ENCODE measurements at places on chromosomes 2 and 18.
A peak's percentile ranks its signal among the peaks of the same experiment; 100 is the strongest.

GRCh38 chr2:74373985-74374384, 6.1 kb downstream of the DCTN1 start:
- DNase-seq = no peak

GRCh38 chr2:29580223-29580622, 341.2 kb downstream of the ALK start:
- DNase-seq = no peak

GRCh38 chr18:35060122-35060815, 19.1 kb downstream of the MAPRE2 start:
- no peak for DNase-seq

DNA sequence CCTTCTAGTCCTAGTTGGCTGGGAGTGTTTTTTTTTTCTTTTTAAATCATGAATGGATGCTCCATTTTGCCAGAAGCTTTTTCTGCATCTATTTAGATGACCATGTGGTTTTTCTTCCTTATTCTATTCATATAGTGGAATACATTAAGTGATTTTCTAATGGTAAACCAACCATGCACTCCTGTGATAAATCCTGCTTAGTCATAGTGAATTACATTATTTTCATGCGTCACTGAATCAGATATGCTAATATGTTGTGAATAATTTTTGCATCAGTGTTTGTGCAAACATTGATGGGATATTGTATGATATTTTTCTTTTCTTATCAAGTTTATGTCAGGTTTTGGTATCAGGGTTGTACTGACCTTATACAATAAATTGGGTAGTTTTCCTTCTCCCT, 229.3 kb upstream of the REV1 start:
- DNase-seq = no peak

GRCh38 chr2:174326161-174327020, 8.4 kb upstream of the SP9 start:
- no peak for DNase-seq

- no peak for DNase-seq
These were observed 242.0 kb downstream of the HAUS1 start for GRCh38 chr18:46346213-46346612.

DNA sequence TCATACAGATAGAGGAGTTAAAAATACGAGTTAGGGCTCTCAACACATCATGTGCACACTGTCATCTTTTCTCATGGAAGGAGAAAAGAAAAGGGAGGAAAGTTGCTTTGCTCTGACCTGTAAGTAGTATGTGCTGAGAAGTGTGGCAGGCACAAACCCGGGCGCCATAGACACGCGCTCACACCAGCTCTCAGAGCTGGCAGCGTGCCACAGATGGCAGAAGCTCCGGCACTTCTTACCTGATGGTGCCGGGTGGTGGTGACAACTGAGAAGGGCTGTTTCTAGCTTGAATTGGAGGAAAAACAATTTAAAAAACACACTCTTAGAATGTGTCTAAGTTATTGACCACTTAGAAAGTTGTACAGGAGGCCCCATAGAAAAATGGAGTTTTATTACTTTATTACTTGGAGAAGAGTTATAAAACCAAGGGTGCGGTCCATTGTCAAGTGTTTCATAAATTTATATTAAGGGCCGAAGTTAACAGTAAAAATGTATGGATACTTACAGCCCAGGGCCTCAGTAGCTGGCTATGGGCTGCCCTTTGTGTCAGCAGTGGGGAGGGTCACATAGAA, 92.2 kb downstream of the DPP4 start:
- DNase-seq = no peak

- DNase-seq = no peak
These were observed 105.1 kb upstream of the NCKAP5 start for GRCh38 chr2:133673305-133673905.

DNA sequence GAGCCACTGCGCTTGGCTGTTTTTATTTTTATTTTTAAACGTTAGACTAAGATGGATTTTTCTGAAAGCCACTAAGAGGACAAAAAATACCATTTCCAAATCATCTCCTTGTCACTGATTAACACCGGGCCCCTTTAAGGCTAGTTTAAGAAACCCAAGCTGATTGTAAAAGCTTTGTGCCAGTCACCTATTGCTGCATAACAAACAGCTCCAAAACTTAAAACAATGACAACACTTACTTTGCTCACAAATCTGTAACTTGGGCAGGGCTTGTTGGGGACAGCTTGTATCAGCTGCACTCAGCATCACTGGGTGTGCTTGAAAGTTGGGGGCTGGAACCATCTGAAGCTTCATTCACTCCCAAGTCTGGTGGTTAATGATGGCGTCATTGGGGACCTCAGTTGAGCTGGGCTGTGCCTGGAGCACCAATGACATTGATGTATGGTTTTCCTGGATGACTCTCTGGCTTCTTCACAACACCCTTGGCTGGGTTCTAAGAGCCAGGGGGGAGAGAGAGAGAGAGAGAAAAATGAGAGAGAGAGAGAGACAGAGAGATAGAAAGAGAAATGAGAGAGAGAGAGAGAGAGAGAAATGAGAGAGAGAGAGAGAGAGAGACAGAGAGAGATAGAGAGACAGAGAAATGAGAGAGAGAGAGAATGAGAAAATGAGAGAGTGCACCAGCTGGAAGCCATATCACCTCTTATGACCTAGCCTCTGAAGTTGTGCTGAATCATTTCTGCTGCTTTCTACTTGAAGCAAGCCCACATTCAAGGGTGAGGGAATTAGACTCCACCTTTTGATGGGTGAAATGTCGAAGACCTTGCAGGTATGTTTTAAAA, 26.0 kb upstream of the ATG16L1 start:
- DNase-seq = no peak

GRCh38 chr2:8133913-8134472, 547.9 kb upstream of the ID2 start:
- no peak for DNase-seq

DNA sequence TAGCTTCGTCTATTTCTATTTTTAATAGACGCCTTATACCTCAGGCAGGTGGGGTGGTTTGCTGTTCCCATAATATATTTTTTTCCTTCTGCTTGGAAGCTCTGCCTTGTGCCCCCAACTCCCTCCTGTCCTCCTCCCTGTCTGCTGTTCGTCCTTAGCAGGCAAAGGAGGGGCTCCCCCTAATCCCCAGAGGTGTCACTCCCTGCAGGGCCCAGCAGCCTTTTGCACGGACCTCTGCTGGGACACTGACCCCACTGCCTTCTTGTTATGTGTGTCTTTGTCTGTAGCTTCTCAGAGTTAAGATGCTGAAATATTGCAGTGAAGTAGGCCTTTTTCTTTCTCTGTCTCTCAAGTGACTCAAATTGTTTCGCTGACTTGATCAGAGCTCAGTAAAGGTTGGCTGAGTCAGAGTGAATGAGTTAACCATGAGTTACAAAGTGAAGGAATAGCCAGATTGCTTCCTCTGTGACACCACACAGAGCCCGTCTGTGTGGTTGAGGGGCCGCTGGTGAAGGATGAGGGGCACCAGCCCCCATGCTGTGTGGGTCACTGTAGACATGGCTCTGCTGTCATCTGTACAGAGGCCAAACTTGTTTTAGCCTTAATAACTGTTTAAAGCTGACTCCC, 47.7 kb downstream of the PRKCE start:
- no peak for DNase-seq

- peak; percentile 14 for DNase-seq
These were observed 156.6 kb downstream of the DTNA start for GRCh38 chr18:34866739-34867138.

DNA sequence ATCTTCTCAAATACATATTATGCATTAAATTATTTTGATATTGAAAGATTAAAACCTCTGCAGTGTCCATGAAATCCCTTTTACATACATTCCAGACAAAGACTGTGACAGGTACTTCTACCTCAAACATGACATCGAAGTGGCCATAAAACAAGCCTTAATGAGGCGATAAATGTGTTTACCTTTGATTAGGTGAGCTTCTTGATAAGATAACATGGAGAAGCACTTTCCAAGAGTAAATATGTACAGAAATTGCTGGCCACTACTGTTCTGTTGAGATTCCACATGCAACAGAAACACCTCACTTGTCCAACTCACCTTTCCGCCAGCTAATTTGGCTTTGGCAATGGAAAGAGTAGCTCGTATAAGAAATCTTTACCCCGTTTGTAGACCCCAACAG, 55.2 kb downstream of the ZEB2 start:
- no peak for DNase-seq

DNA sequence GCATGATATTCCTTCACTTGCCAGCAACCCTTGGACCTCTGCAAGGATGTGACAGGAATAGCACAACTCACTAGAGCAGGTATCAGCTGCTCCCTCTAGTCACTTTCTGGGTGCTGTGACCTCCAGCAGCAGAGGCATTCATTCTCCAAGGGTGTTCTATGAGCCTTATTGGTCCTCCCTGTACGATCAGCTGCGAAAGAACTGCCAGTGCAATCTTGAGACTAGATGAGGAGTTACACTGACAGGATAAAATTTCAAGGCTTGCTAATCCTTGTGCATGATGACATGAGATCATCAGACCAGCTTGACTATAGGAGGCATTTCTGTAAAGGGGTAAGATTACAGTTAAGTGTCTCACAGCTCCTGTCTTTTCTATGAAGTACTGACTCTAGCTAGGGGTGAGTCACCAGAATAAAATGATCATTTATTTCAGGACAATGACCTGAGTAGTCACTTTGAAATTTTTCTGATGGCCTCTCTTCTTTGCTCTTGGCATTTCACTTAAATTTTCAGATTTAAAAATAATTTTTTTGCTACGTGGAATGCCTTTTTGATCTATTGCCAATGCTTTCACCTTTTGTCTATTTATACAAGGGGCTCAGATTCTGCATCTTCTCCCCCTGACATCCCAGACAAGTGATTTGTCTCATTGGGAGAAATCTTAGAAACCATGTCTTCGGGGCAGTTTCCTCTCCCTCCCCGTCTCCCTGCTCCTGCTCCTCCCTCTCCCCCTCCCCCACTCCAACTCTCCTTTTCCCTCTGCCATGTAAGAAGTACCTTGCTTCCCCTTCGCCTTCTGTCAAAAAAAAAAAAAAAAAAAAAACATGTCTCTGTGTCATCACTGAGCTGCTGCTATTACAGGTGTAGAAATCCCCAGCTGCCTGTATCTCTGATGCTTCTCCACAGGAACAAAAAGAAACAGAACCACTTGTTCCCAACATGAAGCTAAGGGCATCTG, 49.2 kb upstream of the FRZB start:
- no peak for DNase-seq

DNA sequence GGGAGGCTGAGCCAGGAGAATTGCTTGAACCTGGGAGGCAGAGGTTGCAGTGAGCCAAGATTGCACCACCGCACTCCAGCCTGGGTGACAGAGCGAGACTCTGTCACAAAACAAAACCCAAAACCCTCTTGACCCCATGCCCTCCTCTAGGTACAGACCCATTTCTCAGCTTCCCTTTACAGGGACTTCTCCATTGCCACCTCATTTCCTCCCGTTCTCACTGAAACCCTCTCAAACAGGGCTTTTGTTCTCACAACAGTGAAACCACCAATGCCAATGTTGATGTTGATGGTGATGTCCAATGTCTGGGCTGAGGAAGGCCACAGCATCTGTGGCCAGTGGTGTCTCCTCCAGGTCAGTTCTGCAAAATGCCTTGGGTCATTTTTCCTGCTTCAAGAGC, 69.0 kb upstream of the ZCCHC2 start:
- DNase-seq = no peak

DNA sequence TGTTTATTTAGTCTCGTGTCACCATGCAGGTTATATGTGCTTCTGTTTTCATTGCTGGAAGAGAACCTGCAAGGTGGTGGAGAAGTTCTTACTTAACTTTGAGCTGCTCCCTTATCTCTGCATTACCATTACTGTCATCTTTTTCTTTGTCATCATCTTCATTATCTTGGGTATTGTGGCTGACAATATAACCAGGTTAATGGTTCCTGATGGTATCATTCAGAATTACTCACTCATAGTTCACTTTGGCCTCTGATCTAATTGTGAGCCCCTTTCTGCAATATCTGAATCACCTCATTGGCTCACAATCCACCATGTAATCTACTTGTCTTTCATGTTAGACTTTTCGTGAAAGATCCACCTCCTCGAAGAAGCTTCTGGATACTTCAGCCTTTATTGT, 5.0 kb downstream of the CD28 start:
- no peak for DNase-seq

GRCh38 chr2:196851088-196851487, 41.9 kb upstream of the C2orf66 start:
- no peak for DNase-seq

DNA sequence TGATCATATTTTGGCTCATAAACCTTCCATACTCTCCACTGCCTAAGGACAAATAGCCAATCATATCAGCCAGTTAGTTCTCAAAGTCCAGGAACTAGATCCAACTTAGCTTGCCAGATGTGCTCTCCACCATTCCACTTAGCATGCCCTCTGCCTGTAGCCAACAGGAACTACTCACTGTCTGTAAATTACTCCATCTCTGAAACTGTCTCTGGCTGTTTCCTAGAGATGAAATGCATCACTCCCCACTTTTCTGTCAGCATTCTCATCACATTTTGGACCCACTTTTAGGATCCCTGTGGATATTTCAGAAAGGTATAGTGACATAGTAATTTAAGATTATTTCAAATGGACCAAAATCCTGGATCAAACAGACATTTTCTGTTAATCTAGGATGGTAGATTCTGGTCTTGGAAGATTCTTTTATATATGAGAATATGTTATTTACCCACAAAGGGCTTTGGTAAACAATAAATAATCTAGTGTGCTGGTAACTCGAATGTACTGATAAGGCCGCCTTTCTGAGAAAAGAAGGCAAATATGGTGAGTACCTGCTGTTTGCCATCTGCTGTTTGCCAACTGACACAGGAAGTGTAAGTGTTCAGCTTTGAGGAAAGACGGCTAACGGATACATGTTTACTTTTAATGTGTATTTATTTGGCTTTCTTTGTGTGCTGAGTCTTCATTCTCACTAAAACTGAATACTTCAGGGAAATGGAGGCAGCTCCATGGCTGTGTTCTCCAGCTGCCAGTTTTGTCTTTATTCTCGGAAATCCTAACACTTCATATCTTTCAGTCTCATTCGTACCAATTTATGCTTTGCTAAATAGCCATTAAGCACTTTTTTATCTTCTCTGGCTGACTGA, 79.5 kb downstream of the EVA1A start:
- peak; percentile 31 for DNase-seq

- no peak for DNase-seq
These were observed 49.5 kb upstream of the MRPL33 start for GRCh38 chr2:27721884-27722485.

DNA sequence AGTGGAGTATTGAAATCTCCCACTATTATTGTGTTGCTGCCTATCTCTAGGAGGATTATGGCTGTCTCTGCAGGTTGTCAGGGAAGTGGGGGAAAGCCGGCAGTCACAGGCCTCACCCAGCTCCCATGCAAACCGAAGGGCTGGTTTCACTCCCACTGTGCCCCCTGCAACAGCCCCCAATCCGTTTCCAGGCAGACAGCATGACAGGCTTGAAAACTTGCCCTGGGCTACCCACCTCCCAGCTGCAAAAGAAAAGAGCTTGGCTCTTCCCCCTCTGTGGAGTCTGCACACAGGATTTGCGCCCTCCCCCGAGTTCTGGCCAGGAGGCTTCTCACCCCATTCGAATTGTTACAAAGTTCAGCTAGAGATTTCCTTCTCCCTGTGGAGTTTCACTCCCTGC, 87.4 kb upstream of the MSTN start:
- no peak for DNase-seq

GRCh38 chr2:207768866-207769596, 675 bp downstream of the FZD5 start:
- DNase-seq = peak; percentile 38

All from SW 1271 (cell line).